ENCODE measurements at places on chromosomes 12 and 14.

DNA sequence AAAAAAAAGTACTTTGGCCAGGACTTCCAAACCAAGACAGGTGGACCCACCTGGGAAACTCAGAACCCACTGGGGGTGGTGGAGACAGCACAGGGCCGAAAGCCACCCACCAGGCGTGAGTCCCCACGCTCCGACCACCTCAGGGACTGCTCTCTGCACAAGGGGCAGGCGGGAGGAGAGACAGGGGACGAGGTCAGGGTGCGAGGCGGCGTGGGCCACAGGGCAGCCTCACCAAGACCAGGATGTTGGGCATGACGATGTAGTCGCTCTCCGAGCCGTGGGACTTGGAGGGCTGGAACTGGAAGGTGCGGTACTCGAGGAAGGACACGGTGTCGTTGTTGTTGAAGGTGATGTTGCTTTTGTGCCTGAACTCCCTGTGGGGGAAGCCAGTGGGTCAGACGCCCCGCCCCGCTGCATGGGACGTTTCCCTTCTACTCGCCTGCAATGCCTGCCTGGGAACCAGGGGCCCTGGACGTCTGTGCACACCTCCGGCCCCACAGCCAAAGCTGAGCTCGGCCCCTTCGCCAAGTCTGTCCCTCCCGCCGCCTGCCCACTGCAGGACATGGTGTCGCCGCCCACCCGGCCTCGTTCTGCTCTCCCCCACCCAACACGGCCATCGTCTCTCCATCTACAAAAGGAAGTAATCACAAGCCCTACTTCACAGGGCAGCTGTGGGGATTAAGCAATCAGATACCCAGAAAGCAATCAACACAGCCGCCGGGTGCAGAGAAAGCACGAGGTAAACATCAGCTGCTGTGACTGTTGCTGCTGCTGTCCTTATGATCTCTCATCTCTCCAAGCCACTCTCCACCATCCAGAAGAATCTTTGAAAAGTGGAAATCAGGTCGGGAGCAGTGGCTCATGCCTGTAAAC lies 48.7 kb downstream of the SCARB1 start:
- no peak for DNase-seq

DNA sequence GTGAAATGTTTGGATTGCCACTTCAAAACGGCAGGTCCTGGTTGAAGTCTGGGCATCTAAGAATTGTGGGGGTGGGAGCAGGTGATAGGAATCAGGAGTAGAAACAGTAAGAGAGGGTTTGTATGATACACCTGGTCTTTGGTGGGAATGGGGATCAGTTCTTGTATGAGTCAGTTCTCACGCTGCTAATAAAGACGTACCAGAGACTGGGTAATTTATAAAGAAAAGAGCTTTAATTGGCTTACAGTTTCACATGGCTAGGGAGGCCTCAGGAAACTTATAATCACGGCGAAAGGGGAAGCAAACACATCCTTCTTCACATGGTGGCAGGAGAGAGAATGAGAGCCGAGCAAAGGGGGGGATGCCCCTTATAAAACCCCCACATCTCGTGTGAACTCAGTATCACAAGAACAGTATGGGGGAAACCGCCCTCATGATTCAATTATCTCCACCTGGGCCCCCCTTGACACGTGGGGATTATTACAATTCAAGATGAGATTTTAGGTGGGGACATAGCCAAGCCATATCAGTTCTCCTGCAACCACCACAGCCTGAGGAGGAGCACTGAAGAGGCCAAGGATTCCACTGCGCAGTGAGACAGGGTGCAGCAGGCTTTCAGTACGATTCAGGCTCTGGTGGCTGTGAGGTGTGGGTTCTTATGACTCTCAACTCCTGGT lies 52.1 kb downstream of the DRAM1 start:
- DNase-seq = no peak

DNA sequence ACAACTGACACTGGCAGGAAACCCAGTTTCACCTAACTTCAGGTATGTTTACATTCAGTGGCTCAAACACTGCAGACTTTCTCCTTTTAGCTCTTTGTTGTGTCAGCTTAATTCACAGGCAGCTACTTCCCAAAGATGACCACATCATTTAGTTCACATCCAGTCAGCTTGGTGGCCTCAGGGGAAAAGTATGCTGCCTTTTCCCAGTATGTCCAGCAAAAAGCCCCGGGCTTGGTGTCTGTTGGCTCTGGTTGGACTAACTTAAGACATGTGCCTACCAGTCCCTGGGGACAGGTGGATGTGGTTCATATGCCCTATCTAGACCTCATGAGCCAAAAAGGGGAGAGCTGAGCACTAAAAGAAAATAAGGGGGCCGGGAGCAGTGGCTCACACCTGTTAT lies 56.4 kb downstream of the GOLGA5 start:
- no peak for DNase-seq

DNA sequence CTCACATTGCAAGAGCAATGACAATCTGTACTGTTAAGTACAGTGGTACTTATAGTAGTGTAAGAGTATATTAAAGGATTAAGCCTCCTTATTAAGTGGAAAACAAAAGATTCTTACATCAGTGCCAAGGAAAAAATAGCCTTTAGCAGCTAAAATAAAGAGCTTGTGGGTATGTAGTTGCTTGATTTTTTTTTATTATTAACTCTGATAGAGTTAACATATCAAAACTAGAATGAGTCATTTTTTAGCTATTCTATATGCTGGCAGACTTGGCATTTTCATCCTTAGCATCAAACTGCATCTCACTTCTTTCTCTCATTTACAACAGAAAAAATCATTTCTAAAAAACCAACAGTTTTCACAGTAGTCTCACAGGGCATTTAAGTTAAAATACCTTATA lies 86.5 kb downstream of the ATP2B1 start:
- no peak for DNase-seq

DNA sequence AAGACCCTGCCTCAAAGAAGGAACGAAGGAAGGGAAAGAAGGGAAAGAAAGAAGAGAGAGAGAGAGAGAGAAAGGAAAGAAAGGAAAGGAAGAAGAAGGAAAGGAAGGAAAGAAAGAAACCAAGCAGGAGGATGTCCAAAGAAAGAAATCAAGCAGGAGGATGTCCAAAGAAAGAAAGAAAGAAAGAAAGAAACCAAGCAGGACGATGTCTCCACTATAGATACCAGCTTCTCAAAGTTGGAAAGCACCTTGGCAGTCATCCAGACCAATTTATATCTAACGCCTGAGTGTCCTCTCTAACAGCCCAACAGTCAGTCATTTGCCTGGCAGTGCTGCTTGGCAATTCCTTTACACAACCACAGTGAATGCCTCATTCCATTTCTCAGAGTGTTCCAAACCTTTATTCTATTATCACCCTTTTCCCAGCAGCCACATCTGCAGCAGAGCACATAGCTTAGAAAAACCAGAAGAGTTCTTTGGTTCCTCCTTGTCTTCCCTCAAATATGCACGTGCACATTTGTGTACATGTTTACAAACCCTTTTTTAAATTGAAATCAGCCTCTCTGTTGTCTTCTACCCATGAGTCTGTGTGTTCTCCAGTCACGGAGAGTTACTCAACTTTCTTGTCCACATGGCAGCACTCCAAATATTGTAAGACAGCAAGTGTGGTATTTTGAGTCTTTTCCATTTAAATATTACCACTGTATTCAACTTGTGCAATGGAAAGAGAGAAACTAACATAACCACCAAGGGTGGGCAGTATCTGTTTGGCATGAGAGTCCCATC lies 138.4 kb downstream of the STXBP6 start:
- DNase-seq = peak; percentile 10

DNA sequence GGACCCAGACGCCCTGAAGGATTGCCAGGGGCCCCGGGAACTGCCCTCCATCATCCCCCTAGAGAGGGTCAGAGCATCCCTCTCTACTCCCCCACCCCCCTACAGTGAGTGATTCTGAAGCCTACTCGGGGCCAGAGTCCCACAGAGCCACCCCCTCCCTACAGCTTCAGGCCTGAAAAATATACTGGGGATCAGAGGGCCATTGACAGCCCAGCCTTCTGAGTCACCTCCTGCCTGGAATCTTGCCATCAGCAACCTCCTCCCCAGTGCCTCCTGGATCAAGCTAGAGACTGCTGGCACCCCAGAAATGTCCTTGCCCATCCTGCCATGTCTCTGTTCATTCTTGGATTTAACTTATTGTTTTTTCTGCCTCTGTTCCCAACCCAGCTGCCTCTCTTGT lies 21.7 kb upstream of the MIA2 start:
- DNase-seq = no peak

GRCh38 chr14:60482743-60483142 lies 3.1 kb downstream of the C14orf39 start:
- no peak for DNase-seq

Measured in hematopoietic multipotent progenitor cell treated with erythropoietin and hydrocortisone succinate and interleukin-3 and kit ligand, for 15 days (in vitro differentiated cells).